ENCODE measurements at places on chromosomes 3 and 15.
A peak's percentile ranks its signal among the peaks of the same experiment; 100 is the strongest.

- DNase-seq = no peak
Observed at GRCh38 chr3:168088106-168088720, 7.5 kb downstream of the GOLIM4 start.

- DNase-seq = no peak
Observed at GRCh38 chr15:63968700-63969099, 77.6 kb downstream of the DAPK2 start.

- DNase-seq = no peak
Observed at GRCh38 chr3:7630925-7631324, 770.0 kb downstream of the GRM7 start.

DNA sequence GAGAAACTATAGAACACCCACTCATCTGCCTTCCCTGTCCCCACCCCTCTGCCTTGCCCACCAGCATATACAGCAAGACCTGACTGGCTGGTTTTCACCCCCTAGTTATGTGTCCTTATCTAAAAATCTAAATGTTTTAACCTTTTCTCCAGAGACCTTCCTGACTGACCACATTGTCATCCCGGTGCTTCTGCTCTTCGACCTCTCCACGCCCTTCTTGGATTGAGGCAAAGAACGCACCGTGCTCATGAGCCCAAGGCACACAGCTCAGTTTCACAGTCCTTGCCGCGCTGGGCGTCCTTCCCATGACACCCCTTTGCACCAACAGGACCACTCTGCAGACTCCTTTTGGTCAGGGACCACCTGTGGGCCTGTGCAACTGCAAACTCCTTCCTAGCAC lies 62.7 kb downstream of the B3GNT5 start:
- no peak for DNase-seq

DNA sequence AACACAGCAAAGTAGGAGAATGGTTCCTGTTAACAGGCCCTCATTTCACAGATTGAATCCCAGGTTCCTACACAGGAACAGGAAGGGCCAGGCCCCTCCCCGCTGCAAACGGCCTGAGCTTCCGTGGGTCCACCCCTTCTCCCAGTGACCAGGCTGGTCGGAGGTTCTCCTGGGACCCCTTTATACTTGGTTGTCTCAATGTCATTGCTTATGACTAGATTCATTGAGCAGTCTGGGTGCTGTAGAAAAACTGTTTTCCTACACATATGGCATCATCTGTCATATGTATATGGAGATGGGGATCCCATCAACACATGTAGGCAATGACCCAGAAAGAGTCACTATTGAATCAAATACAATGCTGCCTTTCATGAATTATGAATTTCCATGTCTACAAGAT lies 3.8 kb downstream of the C3orf85 start:
- DNase-seq = no peak

GRCh38 chr3:3053974-3054373 lies 56.2 kb downstream of the IL5RA start:
- DNase-seq = no peak

DNA sequence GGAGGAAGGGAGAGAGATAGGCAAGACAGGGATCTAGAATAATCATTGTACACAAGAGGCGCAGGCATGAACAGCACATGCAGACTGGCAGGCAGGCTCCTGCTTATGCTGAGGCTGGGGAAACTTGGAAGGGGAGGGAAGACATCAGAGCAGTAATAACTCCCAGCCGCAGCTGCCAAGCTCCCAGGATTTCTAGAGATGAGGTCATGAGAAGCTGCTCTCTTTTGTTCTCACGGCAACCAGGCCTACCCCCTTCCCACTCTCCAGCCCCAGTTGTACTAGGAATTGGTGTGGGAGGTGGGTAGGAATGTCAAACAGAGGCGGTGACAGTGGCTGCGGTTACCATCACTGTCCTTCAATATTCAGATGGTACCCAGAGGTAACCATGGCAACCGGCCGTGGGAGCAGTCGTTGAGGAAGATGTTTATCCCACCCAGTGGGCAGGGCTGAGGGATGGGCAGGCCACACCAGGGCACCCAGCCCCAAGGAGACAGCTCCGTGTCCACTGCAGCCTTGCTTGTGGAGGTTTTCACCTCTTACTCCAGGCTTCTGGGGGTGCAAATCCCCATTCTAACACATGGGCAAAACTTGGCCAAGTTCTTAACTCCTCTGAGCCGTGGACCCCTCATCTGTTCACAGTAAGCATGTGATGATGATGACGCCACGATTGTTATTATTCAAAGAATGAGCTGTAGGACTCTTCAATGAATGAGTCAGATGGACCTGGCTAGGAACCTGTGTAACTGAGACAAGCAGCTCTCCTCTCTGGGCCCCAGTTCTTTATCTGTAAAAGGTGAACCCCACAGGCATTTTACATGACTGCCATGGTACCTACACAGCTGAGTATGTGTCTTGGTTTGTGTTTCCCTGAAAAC lies 360.8 kb upstream of the PROK2 start:
- no peak for DNase-seq

GRCh38 chr15:97875025-97875512 lies 85.4 kb upstream of the ARRDC4 start:
- no peak for DNase-seq

GRCh38 chr3:141707741-141708203 lies 30.3 kb upstream of the RNF7 start:
- DNase-seq = no peak

DNA sequence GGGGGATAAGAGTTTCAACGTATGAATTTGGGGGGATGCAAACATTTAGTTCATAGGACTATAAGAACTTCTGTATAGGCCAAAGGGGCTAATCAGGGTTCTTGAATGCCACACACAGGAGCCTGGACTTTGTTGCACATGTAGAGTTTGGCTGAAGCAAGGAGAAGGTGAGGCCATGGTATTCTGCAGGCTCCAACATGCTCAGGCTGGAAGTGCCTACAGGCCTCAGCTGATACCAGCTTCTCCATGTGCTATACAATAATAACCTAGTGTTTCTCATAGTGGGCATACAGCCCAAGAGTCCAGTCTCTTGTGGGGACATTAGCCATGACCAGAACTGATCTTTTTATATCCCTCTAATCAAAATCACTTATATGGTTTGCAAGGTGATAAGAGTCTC lies 399.7 kb upstream of the MCTP2 start:
- DNase-seq = no peak

GRCh38 chr3:151520105-151520504 lies 59.2 kb upstream of the IGSF10 start:
- no peak for DNase-seq

- DNase-seq = no peak
Observed at GRCh38 chr15:76328958-76329357, 7.6 kb upstream of the ISL2 start.

DNA sequence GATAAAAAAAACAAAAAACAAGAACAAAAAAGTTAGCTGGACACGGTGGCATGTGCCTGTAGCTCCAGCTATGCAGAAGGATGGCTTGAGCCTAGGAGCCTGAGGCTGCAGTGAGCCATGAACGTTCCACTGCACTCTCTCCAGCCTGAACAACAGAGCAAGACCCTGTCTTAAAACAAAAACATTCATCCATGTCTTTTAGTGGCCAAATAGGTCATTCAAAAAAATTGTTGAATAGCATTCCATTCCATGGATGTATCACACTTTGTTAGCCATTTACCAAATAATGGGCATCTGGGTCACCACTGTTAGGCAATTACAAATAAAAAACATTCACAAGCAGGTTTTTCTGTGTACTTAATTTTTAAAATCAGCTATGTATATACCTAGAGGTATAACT lies 139.7 kb downstream of the STAG1 start:
- DNase-seq = no peak

- DNase-seq = no peak
Observed at GRCh38 chr3:89232155-89232554, 124.7 kb downstream of the EPHA3 start.

DNA sequence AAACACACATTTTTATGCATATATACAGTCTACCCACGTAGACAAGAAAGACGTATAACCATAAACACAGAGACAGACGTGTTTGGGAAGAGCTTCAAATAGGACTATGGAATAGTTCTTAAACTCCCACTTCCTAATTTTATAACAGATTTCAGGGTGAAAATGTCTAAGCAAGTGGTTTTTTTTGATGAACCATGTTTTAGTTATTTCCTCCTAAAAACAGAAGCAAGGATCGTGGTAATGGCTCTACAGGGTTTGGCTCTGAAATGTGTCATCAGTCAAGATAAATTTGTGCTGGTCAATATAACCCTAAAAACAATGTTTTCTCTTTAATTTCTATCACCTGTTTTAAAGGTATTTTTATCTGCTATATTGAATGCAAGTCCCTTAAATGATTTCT lies 58.2 kb downstream of the FMN1 start:
- no peak for DNase-seq

DNA sequence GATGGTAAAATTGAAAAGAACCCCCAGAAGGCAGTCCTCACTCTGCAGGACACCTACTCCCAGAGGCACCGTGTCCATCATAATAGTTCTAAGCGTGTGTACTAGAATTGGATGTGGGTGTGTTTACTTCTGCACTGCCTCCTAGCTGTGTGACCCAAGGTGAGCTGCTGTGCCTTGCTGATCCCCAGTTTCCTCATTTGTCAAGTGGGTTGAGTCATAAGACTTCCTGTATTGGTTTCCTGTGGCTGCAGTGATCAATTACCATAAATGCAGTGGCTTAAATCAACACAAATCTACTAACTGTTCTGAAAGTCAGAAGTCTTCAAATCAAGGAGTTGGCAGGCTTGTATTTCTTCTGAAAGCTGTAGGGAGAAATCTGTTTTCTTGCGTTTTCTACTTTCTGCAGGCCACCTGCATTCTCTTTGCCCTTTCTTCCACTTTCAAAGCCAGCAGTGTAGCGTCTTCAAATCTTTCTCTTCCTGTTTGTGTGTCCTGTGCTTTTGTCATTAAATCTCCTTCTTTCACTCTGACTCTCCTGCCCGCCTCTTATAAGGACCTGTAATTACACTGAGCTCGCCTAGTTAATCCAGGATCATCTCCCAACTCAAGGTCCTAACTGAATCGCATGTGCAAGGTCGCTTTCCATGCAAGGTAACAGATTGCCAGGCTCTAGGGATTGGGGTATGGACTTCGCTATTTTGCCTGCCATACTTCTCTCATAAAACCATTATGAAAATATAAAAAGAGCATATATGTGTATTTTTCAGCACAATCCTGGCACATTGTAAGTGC lies 59.0 kb downstream of the RORA start:
- no peak for DNase-seq

- peak; percentile 65 for DNase-seq
Observed at GRCh38 chr3:10198761-10199649, 34.3 kb downstream of the IRAK2 start.

DNA sequence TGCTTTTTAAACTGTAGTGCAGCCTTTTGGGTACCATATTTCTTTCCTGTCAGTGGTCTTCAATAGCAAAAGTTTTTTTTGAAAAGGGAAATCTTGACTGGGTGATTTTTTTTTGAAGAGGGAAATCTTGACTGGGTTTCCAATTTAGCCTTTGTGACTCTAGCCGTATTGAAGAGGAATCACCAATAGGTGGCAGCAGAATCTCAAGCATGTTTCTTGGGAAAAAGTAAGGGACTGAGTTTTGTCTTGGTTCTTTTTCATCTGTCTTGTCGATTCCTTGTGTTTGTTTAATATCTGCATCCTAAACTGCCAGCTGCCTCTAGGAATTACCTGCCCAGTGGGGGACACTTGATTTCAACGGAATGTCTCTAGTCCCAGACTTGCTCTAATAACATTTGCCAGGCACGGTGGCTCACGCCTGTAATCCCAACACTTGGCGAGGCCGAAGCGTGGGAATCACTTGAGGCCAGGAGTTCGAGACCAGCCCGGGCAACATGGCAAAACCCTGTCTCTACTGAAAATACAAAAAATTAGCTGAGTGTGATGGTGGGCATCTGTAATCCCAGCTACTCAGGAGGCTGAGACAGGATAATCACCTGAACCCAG lies 89.2 kb downstream of the RBPMS2 start:
- no peak for DNase-seq

- DNase-seq = no peak
Observed at GRCh38 chr3:187263270-187263669, 28.3 kb downstream of the MASP1 start.

- DNase-seq = no peak
Observed at GRCh38 chr3:127077068-127077467, 94.2 kb downstream of the PLXNA1 start.

DNA sequence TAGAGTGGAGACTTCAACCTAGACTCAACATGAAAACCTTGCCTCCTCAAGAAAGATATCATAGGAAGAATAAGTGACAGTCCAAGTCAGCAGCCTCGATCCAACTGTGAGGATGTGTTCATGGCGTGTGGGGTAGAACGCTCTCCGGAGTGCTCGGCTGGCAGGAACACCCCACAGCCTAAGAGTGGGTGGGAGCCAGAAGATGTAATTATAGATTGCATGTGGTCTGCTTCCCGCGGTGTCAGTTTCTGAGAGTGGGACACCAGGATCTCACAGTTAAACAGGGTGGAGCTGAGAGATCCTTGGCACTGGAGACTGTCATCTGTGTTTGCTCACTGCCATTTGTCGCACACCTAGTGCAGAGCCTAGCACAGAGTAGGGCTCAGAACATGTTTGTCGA lies 158.0 kb downstream of the CTNNB1 start:
- DNase-seq = no peak

GRCh38 chr15:67413770-67414390 lies 107.1 kb upstream of the C15orf61 start:
- no peak for DNase-seq

- DNase-seq = no peak
Observed at GRCh38 chr15:84934942-84935729, 46.5 kb upstream of the PDE8A start.

- no peak for DNase-seq
Observed at GRCh38 chr15:63292771-63293170, 15.4 kb downstream of the APH1B start.

- no peak for DNase-seq
Observed at GRCh38 chr3:53255423-53255774, 423 bp downstream of the TKT start.

GRCh38 chr3:46300461-46300789 lies 53.5 kb upstream of the CCR2 start:
- no peak for DNase-seq

- DNase-seq = no peak
Observed at GRCh38 chr3:22893644-22894325, 309.3 kb upstream of the UBE2E2 start.

- no peak for DNase-seq
Observed at GRCh38 chr3:143337387-143337786, 217.8 kb downstream of the CHST2 start.

DNA sequence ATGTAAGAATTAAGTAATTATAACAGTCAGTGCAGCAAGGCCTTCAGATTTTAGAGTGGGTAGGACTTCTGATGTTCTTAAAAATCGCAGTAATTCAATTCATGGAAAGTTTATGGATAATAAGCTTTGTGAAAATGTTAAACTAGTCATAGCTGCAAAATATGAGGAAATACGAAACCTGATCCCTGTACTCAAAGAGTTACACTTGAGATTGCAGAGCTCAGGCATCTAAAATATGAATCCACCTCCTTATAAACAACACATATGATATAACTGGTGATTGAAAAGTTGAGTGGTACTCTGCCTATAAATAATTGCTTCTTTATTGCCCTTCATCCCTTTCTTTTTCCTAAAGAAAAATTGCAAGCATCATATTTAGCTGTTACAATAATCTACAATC lies 473.3 kb downstream of the OTOL1 start:
- no peak for DNase-seq

- no peak for DNase-seq
Observed at GRCh38 chr3:128616516-128617269, 33.9 kb downstream of the RPN1 start.

GRCh38 chr15:73226093-73226814 lies 142.5 kb downstream of the HCN4 start:
- DNase-seq = no peak

- no peak for DNase-seq
Observed at GRCh38 chr3:128767094-128767750, 41.2 kb downstream of the RAB7A start.

- DNase-seq = no peak
Observed at GRCh38 chr3:148232389-148232788, 465.3 kb upstream of the AGTR1 start.

GRCh38 chr15:22810033-22810852 lies 23.8 kb downstream of the NIPA1 start:
- DNase-seq = no peak

Data from breast epithelium (tissue), 4 donors.